ELR (cell line): ENCODE measurements at places on chromosomes 16 and 17.

DNA sequence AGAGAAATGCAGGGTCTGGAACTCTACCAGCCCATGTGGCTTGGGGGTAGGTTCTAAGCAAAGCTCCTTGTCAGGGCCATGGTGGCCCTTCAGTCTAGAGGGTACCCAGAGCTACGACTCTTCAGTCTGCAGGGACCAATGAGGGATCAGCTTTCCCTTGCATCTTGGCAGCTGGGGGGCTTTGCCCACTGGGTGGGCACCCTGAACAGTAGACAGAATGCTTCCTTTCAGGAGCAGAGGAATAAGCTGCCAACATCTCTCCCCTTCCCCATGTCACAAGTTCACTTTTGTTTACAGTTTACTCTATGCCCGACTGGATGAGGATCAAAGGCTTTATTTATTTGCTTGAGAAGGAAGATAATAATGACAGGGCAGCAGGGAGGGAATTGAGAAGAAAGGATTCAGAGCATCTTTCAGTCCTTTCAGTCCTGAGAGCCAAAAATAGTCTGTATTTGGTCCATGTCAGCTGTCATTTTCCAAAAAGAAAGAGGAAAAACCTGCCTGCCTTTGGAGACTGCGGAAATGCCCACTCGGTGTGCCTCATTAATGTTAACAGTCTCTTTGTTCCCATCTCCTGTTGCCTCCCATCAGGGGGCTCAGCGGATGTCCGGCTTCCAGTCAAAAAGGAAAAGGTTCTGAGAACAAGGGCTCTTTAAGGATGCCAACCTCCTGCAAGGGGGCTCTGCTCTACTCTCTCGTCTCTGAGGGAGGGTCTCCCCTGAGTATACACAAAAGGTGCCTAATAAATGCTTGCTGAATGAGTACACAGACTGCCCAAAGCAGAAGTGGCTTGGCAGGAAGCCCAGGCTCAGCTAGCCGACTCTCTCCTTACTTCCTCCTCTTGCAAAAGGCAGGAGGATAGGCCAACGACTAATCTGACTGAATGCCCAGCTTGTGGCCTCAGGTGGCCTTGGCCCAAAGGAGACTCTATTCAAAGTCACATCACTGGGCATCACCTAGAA, 17.1 kb downstream of the TRAF4 start:
- peak; percentile 53 for DNase-seq

GRCh38 chr17:40608061-40608581, 39.5 kb downstream of the SMARCE1 start:
- no peak for DNase-seq

DNA sequence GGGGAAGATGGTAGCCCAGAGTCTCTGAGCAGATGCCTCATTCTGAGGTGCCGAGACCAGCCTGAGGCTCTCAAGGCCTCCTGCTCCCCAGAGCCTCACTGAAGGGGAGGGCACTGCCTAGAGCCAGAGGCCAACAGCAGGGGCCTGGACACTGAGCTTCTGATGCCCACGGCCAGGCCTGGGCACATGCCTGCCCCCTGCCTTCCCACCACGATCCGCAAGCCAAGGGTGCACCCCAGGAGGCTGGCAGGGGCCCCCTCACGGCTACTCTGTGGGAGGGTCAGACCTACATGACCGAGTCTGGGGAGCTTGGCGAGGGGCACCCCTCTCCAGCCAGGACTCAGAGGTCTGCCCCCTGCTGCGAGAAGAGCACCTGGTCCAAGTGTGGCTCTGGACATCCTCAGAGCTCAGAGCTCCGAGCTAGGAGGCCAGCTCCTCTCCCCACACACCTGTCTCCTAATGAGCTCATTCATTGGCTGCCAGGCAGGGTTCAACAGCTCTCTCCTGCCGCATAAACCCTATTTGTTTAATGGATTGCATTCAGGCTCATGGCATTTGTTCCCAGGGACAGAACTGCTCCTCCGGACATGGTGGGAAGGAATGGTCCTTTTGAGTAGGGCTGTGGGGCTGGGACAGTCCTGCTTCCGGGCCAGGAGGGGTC, 13.9 kb downstream of the OTOP3 start:
- DNase-seq = no peak

DNA sequence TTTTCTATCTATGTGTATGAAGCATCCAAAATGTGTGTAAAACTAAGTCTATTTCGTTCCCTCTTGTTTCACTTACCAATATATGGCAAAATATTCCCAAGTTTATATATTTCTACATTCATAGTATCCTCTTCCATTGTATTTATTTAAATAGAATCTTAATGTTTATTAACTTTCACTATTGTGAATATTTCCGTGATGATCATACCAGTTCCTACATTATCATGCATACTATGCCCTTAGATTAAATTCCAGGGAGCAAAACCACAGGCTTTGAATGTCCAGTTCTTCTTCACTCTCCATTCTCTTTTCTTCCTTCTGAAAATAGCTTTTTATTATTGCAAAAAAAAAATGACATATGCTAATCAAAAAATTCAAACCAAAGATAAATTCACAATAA, 4.0 kb downstream of the MAP2K6 start:
- peak; percentile 17 for DNase-seq

DNA sequence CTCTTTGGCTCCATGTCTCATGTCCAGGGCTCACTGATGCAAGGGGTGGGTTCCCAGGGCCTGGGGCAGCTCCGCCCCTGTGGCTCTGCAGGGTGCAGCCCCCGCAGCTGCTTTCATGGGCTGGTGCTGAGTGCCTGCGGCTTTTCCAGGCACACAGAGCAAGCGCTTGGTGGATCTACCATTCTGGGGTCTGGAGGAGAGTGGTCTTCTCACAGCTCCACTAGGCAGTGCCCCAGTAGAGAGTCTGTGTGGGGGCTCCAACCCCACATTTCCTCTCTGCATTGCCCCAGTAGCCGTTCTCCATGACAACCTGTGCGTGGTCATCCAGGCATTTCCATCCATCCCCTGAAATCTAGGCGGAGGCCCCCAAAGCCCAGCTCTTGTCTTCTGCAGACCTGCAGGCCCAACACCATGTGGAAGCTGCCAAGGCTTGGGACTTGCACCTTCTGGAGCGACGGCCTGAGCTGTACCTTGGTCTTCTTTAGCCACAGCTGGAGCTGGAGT, 5.2 kb downstream of the IL32 start:
- no peak for DNase-seq

DNA sequence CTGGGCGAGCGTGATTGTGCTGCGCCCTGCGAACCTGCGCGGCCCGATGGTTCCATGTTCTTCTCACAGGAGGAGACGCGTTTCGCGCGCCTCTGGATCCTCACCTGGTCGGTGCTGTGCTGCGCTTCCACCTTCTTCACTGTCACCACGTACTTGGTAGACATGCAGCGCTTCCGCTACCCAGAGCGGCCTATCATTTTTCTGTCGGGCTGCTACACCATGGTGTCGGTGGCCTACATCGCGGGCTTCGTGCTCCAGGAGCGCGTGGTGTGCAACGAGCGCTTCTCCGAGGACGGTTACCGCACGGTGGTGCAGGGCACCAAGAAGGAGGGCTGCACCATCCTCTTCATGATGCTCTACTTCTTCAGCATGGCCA, 1.0 kb downstream of the FZD2 start:
- no peak for DNase-seq
